Epithelial cell of proximal tubule (primary cell): ENCODE measurements at places on chromosomes 5 and 9. TPM values are rescaled to one million over a fixed set of nuclear protein-coding genes. Genes with fewer than 3 reads are reported as not detected.

Gene FABP6
- not detected in 2 replicates for total RNA-seq

GRCh38 chr9:128298535-128299482 is 22.7 kb downstream of the SWI5 start:
- DNase-seq = no peak

GRCh38 chr5:159082474-159082873 is 17.2 kb downstream of the EBF1 start:
- DNase-seq = no peak

DNA sequence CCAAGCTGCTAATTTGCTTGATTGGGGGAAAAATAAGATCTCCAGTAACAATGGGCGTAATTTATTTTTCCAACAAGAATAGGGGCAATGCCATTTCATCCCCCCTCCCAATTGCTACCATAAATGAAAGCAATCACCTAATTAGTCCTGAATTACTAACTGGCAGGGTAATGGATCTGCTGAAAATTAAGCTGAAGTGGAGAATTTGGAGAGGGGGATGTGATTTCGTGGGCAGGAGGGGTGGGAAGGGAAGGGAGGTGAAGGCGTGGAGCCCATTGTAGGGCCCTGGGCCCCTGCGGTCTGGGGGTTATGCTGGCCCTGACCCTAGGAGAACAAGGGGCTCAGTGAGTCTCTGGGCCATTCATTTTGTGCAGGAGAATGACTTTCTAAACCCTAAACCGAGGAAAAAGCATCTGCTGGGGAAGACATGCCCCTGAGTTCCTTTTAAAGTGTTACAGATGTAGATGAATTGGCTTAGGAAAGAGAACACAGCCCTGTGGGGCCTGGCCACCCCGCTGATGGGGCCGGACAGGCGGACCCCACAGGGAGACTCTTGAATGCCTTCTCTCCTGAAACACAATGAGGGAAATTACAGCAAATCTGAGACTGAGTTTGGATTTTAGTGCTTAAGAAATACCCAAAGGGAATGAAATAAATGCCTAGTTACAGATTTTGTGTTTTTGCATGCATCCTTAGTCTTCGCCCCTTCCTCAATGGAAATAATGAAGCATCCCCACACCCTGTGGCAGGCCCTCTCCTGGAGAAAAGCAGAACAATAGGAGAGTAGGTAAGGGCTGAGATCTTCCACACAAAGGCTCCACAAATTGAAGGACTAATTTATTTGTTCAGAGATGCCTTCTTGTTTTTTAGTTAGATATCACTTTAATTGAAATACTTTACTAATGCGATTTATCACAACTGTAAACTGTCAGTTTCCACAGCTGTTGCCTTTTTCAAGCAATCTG is 143.2 kb downstream of the PSAT1 start:
- DNase-seq = no peak

GRCh38 chr5:173341961-173342430 is 13.8 kb upstream of the STC2 start:
- DNase-seq = no peak

Gene HCN1
- total RNA-seq = under 0.01 TPM in 1 of 2 replicates, not detected in the other
